ENCODE measurements at places on chromosomes 1 and 21.

GRCh38 chr1:50027794-50028193 lies 4.0 kb upstream of the AGBL4 start:
- no peak for DNase-seq

- no peak for DNase-seq
Measured at GRCh38 chr1:238061967-238062613, 171.4 kb upstream of the ZP4 start.

DNA sequence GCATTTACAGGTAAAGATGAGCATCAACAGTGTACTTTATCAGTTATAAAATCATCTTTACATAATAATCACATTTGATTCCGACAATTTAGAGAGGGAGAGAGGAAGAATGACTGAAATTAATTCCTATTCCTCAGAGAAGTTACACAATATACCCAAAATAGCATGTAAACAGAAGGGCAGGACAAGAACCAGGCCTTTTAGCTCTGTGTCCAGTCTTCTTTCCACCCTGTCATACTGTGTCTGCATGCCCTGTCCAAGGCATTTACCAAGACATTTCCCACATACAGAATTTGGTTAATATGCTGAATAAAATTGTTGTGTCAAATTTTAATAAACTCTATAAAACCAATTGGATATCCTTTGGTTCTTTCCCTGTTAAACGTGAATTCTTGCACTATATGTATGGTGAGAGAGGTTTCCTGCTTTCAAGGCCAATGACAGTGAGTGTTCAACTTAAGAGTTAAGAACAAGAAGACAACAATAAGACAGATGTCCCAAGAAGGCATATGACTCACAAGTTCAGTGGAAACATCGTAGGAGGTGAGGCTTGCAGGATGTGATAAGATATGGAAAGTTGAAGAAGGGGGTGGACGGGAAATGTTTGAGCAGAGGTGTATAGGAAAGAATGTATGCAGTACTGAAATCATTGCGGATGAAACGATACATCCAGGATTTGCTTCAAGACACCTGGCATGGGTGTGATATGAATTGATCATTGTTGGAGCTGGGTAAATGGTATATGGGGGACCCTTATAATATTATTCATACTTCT lies 20.8 kb downstream of the LRRC8B start:
- peak; percentile 50 for DNase-seq

- no peak for DNase-seq
Measured at GRCh38 chr1:72177711-72178110, 104.6 kb downstream of the NEGR1 start.

GRCh38 chr1:165006831-165007230 lies 349.7 kb downstream of the LMX1A start:
- no peak for DNase-seq

- no peak for DNase-seq
Measured at GRCh38 chr1:241172486-241172885, 184.5 kb downstream of the RGS7 start.

DNA sequence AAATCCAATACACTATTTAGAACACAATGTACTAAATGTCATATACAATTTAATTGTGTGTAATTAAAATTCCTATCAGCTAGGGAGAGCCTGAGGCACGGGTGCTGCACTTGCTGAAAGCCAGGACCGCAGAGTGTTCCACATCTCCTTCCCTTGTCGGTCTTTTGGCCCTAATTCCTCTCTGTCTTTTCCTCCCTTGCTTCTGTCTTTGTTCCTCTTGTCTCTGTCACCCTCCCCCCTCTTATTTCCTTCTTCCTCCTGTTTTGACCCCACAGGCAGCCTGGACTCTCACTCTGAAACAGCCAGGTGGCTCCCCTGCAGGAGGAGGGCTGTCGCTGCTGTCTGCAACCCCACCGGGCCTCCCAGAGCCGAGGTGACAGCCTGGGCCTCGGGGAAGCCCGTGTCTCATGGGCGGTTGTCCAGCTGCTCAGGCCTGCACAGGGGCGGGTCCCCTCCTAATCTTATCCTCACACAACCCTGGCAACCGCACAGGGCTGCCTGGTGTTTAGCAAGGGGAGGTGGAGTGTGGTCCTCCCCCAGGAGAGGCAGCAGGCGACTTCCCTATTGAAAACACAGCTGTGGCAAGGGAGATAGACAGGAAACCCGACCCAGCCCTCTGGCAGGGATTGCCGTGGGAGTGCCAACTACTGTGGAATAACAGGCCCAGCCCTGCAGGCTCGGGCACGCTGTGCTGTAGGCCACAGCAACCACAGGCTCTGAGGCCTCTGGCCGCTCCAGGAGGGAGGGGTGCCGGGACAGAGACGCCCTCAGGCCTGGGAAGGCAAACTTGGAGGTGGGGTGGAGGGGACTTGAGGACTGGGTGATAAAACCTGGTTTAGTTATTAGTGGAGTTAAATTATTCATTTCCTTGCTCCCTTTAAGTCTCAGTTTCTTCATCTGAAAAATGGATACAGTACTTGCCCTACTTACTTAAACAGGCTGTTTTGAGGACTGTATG lies 68.8 kb upstream of the WDR26 start:
- no peak for DNase-seq

DNA sequence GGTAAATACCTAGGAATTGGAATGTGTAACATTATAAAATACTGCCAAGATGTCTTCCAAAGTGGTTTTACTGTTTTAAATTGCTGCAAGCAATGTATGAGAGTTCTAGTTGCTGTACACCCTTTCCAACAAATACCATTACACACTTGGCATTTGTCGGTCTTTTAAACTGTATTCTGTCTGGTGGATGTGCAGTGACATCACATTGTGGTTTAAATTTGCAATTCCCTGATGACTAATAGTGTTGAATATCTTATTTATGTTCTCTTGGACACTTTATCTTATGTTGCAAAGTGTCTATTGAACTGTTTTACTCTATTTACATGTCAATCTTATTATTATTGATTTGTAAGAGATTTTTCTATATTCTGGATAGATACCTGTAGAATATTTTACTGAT lies 561.2 kb upstream of the B3GALT2 start:
- DNase-seq: no peak

DNA sequence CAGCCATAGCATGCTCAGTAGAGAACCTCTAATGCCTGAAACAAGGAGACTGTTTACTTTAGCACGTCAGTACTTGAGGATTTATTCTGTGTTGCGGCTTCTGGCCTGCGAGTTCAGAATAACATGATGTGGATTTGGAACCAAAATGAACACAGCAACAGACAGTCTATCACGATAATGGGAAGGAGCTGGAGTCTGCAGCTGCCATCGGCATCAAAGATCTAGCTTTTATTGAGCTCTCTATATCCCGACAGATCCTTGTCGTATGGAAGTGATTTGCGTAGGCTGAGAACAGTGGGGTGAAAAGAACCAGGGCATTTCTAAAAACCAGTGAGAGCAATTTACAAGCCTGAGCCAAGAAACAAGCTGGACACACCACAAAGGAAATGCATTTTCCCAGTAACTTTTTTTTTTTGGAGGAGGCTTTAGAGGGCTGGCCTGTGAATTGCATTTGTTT lies 294.2 kb downstream of the KIF26B start:
- DNase-seq: no peak

- DNase-seq: no peak
Measured at GRCh38 chr1:192065087-192065486, 93.2 kb upstream of the RGS18 start.

GRCh38 chr1:246095443-246095842 lies 411.6 kb downstream of the SMYD3 start:
- no peak for DNase-seq

GRCh38 chr1:112614460-112615065 lies 4.4 kb downstream of the ST7L start:
- DNase-seq: no peak

GRCh38 chr1:1529321-1529720 lies 11.1 kb downstream of the TMEM240 start:
- no peak for DNase-seq

DNA sequence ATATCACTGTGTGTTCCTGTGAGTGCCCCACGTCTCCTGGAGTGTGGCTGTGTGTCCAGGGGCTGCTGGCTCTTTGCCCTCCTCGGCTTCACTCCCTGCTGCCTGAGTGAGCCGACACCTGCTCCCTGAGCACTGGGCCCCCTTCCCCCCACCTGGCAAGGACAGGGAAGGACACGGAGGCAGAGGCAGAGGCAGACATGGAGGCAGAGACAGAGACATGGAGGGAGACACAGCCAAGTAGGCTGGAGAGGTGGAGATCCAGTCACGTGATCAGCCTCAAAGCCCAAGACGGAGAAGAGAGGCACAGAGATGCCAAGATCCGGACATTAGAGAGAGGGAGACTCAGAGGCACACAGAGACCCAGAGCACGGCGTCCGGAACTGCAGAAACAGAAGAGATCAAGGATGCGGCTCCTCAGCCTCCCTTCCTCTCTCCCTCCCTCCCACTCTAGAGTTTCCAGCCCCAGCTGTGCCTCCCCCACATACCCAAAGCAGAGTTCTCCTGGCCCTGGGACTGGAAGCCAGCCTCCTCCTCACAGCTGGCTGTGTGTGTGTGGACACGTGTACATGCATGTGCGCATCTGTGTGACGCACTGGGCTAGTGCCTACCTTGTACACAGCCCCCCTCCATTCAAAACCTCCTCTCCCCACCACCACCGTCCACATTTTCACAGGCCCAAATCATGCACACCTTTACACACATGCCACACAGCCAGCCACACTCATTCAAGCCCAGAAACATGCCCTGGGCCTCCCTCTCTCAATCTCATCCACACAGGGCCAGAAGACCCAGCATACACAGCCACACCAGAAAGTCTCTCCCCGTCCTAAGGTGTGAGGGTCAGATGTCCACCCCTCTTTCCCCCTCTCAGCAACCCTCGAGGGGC lies 39.1 kb upstream of the WASF2 start:
- DNase-seq: no peak

GRCh38 chr1:183877053-183877720 lies 72.3 kb downstream of the RGL1 start:
- no peak for DNase-seq

DNA sequence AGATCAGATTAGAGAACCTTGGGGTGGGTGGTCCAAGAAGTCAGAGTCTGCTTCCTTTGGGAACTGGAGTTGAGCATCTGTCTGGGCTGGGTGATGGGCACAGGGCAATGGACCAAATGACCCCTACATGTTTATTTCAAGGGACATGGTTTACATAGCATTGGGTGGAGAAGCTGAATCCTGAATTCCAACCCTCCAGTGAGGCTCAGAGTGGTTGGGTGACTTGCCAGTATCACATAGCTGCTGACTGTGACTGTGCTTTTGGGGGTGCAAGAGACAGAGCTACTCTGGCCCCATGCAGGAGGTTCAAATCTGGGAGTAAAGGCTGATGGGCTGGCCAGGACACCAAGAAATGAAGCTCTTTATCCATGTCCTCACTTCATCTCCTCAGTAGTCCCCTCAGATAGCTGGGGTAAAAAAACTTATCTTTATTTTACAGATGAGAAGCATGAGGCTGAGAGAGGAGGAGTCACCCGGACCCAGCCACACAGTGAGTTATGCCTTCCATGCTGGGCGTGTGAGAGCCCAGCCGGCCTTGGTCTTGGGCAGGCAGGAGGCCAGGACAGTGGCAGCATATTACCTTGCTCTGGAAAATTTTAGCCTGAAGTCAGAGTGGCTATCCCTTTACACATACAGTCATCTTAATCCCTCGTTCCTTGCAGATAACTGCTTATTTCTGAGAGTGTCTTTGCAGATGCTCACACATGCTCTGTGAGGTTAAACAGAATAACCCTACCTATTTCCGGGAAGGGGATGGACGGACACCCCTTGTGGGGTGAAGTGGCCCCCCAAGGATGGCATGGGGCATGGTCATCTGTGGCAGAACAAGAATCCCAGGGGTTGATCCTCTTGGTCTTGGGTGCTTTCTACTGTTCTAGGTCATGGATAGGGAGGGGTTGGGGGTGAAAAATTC lies 2.8 kb upstream of the SERINC2 start:
- DNase-seq: no peak

- peak; percentile 55 for DNase-seq
Measured at GRCh38 chr1:110615548-110616130, 9.5 kb upstream of the KCNA2 start.

DNA sequence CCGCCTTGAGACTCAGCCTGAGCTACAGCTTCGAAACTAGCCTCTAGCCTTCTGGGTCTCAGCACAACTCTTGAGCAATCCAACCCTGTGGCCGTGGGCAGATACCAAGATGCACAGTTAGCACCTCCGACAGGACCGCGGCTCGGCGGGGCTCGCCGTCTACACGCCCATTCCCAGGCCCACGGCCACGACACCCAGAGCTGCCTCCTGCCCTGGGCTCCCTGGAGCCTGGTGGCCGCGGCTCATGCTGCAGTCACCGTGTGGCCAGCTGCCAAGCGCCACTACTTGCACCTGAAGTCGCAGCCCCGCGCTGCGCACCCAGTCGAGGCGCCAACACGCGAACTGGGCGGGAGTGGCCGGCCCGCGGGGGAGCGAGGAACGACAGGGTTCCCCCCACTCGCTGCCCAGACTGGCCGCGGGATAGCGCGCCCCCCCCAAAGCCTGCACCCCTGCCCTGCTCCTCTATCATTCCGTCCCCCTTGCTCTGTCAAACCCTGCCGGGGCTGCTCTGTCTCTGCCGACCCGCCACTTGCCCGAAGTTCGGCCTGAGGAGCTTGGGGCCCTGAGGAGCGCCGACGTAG lies 729 bp upstream of the CDCA8 start:
- peak; percentile 21 for DNase-seq

GRCh38 chr1:155064111-155064831 lies 731 bp downstream of the EFNA4 start:
- DNase-seq: peak; percentile 41
